ENCODE measurements at places on chromosomes 11 and 22. TPM values are rescaled to one million over a fixed set of nuclear protein-coding genes. Genes with fewer than 3 reads are reported as not detected.

KRTAP5-11 gene
- total RNA-seq = not detected

IPO7 gene
- total RNA-seq = 94.2 TPM

PLEKHB1 gene
- 0.81 TPM for total RNA-seq

UBE2L3 gene
- total RNA-seq = 60.6 TPM

TYR gene
- not detected for total RNA-seq

GAB4 gene
- not detected for total RNA-seq
